ENCODE measurements at places on chromosomes 5 and 9.

DNA sequence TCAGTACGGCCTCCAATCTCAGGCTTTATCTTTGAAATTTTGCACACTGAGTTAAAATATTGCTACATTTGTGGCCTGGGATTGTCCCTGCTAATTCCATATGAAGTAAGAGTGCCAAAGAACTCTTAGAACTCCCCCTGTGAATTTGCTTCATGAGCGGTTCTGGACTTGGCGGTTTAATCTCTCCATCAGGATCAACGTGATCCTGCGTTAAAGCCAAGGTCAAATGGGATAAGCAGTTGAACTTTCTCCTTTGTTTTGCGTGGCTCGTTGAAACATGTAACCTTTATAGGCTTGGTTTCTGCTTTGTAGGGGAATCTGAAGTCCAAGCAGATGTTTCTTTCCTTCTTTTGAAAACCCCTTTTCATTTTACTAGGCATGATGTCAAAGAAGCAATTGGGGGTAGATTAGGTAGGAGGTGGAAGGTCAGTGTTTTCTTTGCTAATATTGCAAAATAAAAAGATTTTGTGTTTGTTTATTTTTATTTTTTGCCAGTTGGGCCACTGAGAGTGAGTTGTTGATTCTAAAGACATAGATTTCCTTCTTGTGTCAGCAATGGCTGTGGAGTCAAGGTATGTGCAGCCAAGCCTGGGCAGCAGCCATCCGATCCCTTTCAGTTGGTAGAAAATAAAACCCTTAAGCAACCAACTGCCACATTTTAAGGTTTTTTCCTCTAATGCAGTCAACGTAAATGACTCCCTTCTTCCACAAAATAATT lies 390.8 kb downstream of the NNT start:
- DNase-seq, result no peak

- DNase-seq, result no peak
Measured at GRCh38 chr9:105055917-105056316, 128.0 kb upstream of the ABCA1 start.

DNA sequence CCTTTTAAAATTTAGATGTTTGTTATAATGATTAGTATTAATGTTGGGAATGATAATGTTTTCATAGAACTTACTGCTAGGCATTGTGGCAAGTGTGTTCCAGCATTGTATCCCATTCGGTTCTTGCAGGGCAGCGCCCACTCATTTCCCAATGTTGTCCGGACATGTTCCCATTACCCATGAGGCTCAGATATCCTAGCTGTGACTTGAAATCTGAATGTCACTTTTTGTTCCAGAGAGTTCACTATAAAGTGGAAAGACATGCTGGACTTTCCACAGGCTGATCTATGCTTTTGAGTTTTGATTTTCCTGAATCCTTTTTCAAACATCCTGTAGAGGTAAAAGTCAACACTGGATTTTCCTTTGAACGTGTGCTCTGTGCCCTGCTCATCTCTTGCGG lies 329.1 kb downstream of the MARCHF11 start:
- no peak for DNase-seq

GRCh38 chr5:115184770-115185169 lies 15.1 kb upstream of the TRIM36 start:
- no peak for DNase-seq

- DNase-seq, result no peak
Measured at GRCh38 chr5:134000091-134000511, 4.7 kb downstream of the VDAC1 start.

DNA sequence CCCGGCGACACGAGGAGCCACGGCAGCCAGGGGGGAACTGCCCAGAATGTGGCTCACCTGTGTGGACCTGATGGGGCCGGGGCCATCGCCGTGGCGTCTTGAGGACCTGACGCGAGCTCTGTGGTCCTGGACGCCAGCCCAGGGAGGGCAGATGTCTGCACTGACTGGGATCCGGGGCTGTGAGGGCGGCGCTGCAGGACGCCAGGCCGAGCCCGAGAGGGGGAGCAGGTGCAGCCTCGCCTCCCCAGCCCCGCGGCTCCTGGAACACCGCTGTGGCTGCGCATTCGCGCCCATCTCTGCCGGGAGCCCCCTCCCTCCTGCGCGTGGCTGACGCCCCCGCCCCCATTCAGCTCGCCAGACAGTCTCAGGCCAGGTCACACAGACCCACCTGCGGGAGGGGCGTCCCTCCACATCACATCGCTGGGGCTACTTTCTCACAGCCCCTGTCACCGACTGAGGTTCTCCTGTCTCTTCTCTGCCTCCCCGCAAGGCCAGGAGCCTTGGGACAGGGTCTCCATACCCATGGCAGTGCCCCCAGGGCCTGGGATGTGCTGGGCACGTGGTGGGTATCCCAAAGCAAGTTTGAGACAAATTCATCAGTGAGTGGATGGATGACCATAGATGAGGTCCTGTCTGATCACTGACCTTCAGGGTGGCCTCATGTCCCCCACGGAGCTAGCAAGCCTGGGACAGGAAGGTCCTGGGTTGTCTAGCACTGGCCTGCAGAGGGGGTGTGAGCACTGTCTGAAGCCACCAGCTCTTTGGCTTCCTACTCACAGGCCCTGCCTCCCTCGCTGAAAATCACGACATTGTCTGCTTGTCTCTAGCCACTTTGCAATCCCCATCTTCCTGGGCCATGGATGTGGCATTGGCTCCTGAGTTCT lies 47.3 kb downstream of the RASGEF1C start:
- DNase-seq, result no peak

- DNase-seq, result no peak
Measured at GRCh38 chr9:123287639-123288038, 19.3 kb upstream of the STRBP start.

DNA sequence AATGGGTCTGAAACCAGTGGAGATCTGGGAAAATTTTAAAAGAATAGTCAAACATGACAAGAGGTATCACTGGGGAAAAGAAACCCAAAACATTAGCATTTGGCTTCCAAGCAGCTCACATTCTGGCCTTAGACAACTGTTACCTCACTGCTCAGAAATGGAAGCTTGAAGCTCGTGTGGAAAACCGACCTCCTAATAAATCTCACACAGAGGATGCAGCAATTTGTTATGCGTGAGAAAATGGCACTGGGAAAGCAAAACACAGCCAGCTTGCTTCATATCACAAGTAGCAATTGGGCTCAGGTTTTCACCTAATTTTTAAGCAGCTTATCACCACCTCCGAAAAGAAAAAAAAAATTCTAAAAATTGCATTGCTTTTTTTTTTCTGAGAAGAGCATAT lies 103.3 kb upstream of the TAS2R1 start:
- no peak for DNase-seq

DNA sequence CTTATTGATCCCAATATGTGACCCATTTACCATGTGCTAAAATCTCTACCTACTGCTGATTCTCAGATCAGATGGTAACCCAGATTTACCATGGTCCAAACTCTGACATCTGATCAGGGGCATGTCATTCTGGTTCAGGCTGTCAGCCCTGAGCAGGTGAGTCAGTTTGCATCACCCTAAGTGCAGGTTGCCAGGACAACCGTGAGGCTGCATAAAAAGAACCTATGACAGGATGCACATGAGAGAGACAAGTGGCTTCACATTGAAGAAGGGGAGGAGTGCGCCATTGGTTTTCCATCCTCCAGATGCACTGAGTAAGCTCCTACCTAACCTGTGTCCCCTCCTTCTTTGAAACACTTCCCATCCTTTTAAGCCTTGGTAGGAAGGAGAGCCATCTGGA lies 801 bp upstream of the PRSS3 start:
- no peak for DNase-seq

Data from NCI-H2081 treated with DMSO at 0.1 percent for 48 hours (cell line).